ENCODE measurements at places on chromosomes 2 and 18. TPM values are rescaled to one million over a fixed set of nuclear protein-coding genes. Genes with fewer than 3 reads are reported as not detected.

SLC40A1 gene
- total RNA-seq: 1.9 TPM

DNA sequence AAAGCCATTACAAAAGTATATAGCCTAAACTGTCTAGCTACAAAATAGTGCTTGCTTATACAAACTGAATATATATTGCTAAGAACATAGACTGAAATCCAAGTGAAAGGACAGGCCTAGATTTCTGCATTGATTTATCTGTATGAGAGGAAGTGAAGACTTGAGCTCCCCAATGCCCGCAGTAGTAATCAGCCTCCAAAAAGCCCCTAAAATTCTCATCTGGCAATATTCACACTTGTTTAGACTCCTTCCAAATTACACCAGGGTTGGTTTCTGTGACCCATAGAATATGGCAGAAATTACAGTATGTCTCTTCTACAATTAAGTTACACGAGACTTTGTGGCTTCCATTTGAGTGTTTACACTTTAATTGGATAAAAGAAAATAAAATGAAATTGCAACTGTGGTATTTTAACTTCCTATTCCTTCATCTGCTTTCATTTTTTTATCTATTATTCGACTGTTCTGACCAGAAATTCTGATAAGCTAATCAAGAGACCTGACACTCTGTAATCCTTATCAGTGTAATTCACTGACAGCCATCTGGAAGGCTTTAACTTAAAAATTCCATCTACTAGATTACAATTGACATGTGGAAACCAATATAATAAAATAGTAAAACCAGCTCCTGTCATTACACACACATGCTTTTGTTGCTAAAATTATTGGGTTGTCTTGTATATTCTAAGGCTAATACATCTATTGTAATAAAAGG is 21.1 kb downstream of the ABCB11 start:
- no peaks in the 10 kb centered on the region for H3K27me3 ChIP-seq
- no peak overlapping the region for H3K4me3 ChIP-seq
- DNase-seq: no peak
- H3K4me1 ChIP-seq: no peaks in the 10 kb centered on the region
- no peaks in the 10 kb centered on the region for H3K36me3 ChIP-seq

MALT1 gene
- 33.1 TPM for total RNA-seq

GRCh38 chr2:168849610-168850009 is 40.6 kb downstream of the SPC25 start:
- H3K4me3 ChIP-seq: no peak overlapping the region
- no peaks in the 10 kb centered on the region for H3K4me1 ChIP-seq
- no peaks in the 10 kb centered on the region for H3K27me3 ChIP-seq

DNA sequence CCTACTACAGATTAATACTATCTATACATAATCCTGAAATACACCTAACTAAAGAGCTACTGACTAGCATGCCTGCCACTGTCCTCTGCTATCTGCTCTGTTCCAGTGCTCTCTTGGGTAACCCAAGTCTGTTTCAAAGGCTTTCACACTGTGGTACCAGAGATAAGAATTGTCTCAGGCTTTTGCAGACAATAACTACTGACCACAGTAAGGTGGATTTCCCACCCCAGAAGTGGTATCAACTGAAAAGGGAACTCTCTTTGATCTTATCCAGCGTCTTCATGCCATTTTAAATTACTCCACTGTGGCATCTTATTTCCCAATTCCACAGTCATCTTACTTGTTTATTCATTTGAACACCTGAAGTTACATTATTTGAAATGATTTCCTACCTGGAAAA is 190.2 kb downstream of the IKZF2 start:
- no peaks in the 10 kb centered on the region for H3K36me3 ChIP-seq
- no peak overlapping the region for H3K27ac ChIP-seq
- H3K4me1 ChIP-seq: peaks cover 9% of the 10 kb centered on the region
- no peak overlapping the region for H3K4me3 ChIP-seq
- no peak for DNase-seq

GRCh38 chr2:128520340-128520739 is 201.7 kb upstream of the HS6ST1 start:
- DNase-seq: no peak
- H3K27ac ChIP-seq: no peak overlapping the region
- H3K4me1 ChIP-seq: no peaks in the 10 kb centered on the region
- H3K27me3 ChIP-seq: no peaks in the 10 kb centered on the region

Data from CD8-positive, alpha-beta memory T cell (primary cell).